ENCODE measurements at places on chromosomes 3 and 15. TPM values are rescaled to one million over a fixed set of nuclear protein-coding genes. Genes with fewer than 3 reads are reported as not detected.
A peak's percentile ranks its signal among the peaks of the same experiment; 100 is the strongest.

DNA sequence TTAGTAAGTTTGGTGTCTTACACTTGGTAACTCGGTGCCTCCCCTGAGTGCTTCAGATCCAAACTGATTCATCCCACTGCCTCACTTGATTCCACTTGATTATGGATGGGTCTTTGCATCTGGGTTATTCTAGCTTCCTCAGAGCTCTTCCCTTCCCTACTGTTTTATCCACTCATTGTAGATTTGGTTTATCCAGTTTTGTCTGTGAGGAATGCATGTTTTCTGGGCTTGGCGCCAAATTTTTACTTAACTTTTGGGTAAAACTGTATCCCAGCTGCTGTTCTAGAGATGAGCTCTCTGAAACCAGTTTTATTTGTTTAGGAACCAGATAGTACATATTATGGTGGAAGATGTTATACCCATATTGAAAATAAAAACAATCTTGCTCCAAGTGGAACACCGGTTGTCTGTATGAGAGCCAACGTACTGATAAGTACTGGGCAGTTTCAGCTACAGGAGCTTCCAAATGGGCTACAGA, 20.9 kb downstream of the RAD54L2 start:
- no peaks in the 10 kb centered on the region for H3K27me3 ChIP-seq
- no peak for DNase-seq
- peaks cover 14% of the 10 kb centered on the region for H3K4me1 ChIP-seq
- peaks cover 5% of the 10 kb centered on the region for H3K36me3 ChIP-seq

DNA sequence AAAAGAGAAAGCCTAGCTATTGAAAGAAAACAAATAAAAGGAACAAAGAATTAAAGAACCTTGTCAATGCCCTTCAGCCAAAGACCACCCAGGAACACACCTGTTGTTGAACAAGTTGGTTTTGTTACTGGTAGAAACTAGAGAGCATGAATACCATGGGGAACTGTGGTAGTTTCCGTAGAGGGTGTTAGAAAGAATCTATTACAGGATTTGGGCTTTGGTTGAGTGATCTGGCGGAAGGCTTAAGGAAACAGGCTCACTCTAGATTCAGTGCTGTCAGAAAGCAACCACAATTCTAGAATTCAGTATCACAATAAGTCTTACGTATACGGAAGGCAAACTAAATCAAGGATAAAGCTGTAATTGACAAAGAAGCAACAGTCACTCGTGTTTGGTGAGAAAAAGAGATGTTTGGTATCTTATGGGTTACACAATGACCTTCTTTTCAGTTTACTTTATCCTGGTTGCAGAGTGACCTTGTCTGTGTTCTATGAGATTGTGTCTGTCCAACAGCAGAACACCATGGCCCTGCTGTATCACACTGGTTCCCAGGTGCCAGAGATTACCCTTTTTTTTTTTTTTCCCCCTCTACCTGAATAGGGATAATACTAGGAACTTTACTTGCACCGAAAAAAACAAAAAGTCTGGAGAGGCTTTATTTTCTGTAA, 265.9 kb downstream of the SHQ1 start:
- no peak overlapping the region for H3K4me3 ChIP-seq
- no peaks in the 10 kb centered on the region for H3K4me1 ChIP-seq
- no peaks in the 10 kb centered on the region for H3K36me3 ChIP-seq
- no peak for DNase-seq
- no peaks in the 10 kb centered on the region for H3K27me3 ChIP-seq

DNA sequence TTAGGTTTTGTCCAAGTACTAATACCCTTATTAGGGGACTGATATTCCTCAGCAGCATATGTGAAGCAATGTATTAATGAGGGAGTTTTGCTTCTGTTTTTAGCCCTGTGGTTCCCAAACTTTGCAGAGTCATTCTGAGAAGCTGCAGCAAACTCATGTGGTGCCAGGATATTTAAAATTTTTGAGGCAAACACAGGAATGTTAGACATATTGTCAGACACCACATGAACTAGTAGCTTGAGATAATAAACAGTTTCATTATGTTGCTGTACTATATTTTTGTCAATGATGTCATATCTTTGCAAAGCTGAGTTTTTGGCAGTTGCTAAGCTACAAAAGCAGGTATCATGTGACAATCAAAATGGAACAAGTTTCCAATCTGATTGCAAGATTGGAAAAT, 36.6 kb downstream of the ATP6V1A start:
- peak overlapping the region; percentile 59 for H3K27ac ChIP-seq
- H3K4me3 ChIP-seq, result no peak overlapping the region
- no peak for DNase-seq

GRCh38 chr3:106942051-106942450, 435.2 kb upstream of the CCDC54 start:
- H3K4me3 ChIP-seq, result no peak overlapping the region
- H3K27me3 ChIP-seq, result no peaks in the 10 kb centered on the region

- peak overlapping the region; percentile 62 for H3K27ac ChIP-seq
- no peak overlapping the region for H3K4me3 ChIP-seq
- H3K4me1 ChIP-seq, result peaks cover 27% of the 10 kb centered on the region
- no peak for DNase-seq
- no peaks in the 10 kb centered on the region for H3K36me3 ChIP-seq
Measured at GRCh38 chr15:39357480-39358268, 223.2 kb upstream of the THBS1 start.

DNA sequence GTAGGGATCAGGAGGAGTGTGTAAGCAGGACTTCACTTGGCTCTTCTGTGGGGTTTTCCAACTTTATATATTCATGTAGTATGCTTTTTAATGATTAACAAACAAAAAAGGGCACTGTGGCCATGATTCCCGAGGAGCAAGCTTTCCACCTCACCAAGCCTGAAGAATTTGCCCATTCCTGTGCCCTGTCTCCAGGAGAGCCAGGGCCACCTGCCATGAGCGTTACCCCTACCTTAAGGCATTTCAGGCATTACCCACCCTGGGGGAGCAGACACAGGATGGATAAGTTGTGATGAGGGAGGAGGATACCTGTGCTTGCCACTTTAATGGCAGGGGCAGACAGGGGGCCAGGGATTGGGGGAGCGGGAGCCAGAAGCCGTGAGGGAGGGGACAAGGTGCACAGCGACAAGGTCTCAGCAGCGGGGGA, 3.0 kb downstream of the TRPM1 start:
- DNase-seq, result no peak
- H3K27ac ChIP-seq, result no peak overlapping the region
- no peaks in the 10 kb centered on the region for H3K36me3 ChIP-seq
- H3K4me1 ChIP-seq, result no peaks in the 10 kb centered on the region
- peaks cover 15% of the 10 kb centered on the region for H3K27me3 ChIP-seq
- no peak overlapping the region for H3K4me3 ChIP-seq

- peaks cover 4% of the 10 kb centered on the region for H3K27me3 ChIP-seq
- peak overlapping the region; percentile 63 for H3K4me3 ChIP-seq
- H3K4me1 ChIP-seq, result peaks cover 19% of the 10 kb centered on the region
Measured at GRCh38 chr3:171028025-171028778, 1.7 kb upstream of the SLC2A2 start.

DNA sequence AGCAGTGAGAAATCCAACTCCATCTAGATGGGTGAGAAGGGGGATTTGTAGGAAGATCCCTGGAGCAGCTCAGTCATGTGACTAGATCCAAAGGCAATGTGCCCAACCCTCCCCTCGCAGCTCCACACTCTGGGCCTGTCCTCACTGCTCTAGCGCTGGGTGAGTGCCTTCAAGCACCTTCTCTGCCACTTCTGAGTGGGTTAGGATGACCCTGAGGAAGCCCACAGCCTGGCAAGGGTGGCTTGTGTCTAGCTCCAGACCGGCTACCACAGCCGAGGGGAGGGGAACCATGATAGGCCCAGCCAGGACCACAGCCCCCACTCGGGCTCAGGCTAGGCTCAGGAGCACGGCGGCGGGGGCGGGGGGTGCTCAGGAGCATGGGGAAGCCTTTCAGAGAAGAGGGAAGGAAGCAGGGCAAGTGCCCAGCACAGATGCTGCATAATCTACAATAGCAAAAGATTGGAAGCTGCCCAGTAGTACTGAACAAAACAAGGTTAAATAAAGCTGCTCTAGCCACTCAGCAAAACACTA, 1.7 kb downstream of the SPATA12 start:
- peaks cover 24% of the 10 kb centered on the region for H3K4me1 ChIP-seq
- no peak overlapping the region for H3K4me3 ChIP-seq
- H3K36me3 ChIP-seq, result no peaks in the 10 kb centered on the region
- H3K27me3 ChIP-seq, result no peaks in the 10 kb centered on the region
- peak overlapping the region; percentile 52 for H3K27ac ChIP-seq

DNA sequence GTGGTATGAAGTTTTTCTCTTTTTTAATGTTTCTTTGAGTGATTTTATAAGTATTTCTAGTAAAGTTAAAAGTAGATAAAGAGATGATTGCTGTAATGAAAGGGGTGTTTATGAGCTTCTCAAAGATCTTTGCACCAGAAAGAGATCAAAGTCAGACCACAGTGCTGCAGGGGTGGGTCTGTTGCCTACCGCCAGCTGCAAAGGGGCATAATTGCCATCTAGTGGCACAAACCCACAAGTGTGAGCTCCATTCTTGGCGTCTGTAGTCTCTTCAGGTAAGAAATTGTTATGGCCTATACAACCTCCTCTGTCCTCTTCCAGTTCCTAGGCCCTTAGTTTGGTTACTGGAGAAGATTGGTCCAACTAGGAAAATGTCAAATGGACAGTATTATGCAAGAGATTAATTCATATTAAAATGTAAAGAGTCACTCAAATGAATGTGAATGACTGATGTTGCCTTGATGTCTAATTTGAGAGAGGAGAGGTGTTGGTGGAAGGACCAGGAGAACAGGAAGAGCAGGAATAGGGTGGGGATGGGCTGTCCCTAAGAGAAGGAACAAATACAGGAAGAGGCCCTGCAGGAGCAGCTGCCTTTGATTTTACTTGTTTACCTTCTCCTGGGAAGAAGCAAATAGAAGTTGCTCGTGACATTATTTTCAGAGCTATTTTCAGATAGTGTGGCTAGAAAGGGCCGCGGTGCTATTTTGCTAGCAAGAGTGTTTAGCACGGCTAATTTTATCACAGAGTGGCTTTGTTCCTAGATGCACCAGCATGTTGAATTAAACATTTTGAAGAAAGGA, 53.0 kb upstream of the GSK3B start:
- H3K27me3 ChIP-seq, result no peaks in the 10 kb centered on the region
- no peak overlapping the region for H3K4me3 ChIP-seq
- H3K27ac ChIP-seq, result peak overlapping the region; percentile 73
- no peaks in the 10 kb centered on the region for H3K36me3 ChIP-seq
- H3K4me1 ChIP-seq, result peaks cover 18% of the 10 kb centered on the region

GRCh38 chr3:117238806-117239205, 529.2 kb downstream of the TUSC7 start:
- no peaks in the 10 kb centered on the region for H3K4me1 ChIP-seq
- no peak overlapping the region for H3K27ac ChIP-seq
- DNase-seq, result no peak
- H3K27me3 ChIP-seq, result no peaks in the 10 kb centered on the region

DNA sequence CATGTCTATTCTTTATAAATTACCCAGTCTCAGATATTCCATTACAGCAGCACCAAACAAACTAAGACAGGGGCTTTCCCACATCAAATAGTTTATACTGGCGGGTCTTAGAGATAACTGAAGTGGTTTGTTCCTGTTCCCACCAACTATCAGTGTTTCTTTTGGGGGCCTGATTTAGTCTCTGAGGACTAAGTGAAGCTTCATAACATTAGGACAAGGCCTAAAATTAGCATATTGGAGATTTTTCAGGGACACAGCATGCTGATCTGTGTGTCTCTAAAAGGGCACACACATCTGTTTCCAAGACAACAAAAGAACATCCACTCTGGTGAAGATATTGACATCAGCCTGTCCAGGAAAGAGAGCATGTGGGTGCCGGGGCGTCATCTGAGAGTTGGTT, 72.6 kb upstream of the SEMA6D start:
- no peak overlapping the region for H3K4me3 ChIP-seq
- no peak overlapping the region for H3K27ac ChIP-seq
- no peaks in the 10 kb centered on the region for H3K36me3 ChIP-seq
- DNase-seq, result no peak
- H3K4me1 ChIP-seq, result no peaks in the 10 kb centered on the region

GRCh38 chr15:41928637-41929620, 35.1 kb upstream of the SPTBN5 start:
- peaks cover 100% of the 10 kb centered on the region for H3K4me1 ChIP-seq
- peaks cover 11% of the 10 kb centered on the region for H3K36me3 ChIP-seq
- DNase-seq, result peak; percentile 63
- H3K27ac ChIP-seq, result peak overlapping the region; percentile 89
- no peaks in the 10 kb centered on the region for H3K27me3 ChIP-seq

DNA sequence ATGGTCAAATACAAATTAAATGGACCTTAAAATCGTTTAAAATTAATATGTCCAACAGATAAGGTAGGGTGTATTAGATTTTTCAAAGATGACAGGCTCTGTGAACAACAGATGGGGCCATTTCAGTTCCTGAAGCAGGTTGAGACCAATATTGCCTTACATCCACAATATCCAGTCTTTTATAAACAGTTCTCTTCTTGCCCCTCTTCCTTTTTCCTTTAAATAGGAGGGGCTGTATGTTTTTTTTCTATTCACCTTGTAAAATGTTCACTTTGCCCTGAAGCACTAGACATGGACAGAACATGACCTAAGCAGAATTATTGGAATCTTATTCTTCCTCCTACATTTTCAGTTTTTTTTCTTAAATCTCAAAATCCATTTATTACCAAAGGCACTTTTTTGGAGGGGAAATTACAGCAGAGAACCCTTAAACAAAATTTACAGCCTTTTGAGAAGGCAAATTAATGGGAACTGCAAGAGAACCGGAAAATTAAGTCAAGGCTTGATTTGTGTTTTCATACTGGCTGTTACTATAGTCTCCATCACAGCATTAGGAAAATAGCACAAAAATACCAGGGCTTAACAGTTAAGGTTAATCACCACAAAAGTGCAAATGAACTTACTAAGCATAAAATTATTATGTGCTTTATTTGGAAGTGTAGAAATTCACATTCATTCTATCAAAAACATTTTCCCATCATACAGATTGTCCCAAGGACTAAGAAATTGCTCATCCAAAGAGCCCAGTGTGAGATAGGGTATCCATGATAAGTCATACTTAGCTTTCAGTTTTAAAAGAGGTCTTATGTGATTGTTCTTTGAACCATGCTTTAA, 55.8 kb downstream of the CMSS1 start:
- peaks cover 88% of the 10 kb centered on the region for H3K4me1 ChIP-seq
- DNase-seq, result no peak
- no peaks in the 10 kb centered on the region for H3K36me3 ChIP-seq
- no peaks in the 10 kb centered on the region for H3K27me3 ChIP-seq

Gene TIMP4
- 12.3 TPM for total RNA-seq

Gene SERINC4
- total RNA-seq, result 0.44 TPM

Gene ITIH1
- not detected for total RNA-seq

Gene ANAPC13
- total RNA-seq, result 76.4 TPM

Gene ALDH1A2
- 14.0 TPM for total RNA-seq

Gene CACNA2D2
- 2.3 TPM for total RNA-seq

Gene FAM3D
- total RNA-seq, result 0.16 TPM

All from left ventricle myocardium inferior (tissue), 1 donor.